ENCODE measurements at places on chromosomes 3 and 15.
A peak's percentile ranks its signal among the peaks of the same experiment; 100 is the strongest.

GRCh38 chr15:49521802-49522201 is 98.8 kb downstream of the FGF7 start:
- DNase-seq: no peak

DNA sequence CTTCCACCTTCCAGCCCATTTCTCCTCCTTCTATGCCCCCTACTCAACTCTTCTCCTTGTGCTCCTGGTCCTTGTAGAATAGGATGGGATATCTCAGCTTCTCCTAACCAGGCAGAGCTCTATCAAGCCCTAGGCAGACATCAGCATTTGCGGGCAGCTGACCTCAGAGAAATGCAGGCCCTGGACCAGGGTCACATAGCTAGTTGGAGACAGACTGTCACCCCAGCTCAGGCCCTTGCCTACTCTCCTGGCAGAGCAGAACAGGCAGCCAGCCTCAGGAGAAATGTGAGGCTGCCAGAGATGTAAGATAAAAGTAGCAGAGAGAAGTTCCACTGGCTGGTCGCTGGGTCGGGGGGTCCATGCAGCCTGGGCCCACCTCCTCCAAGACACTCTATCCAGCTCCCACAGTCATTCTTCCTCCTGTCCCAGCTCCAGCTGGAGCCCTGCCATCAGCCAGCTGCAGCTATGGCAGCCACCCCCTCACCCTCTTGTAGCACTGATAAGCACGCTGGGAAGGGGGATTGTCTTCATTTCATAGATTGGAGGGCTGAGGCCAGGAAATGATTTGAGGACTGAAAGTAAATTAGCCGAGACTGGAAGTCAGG is 4.0 kb downstream of the CYP8B1 start:
- DNase-seq: no peak

GRCh38 chr3:192128060-192128459 is 599.3 kb downstream of the FGF12 start:
- no peak for DNase-seq

- DNase-seq: no peak
Observed at GRCh38 chr3:21524133-21524532, 226.9 kb downstream of the ZNF385D start.

DNA sequence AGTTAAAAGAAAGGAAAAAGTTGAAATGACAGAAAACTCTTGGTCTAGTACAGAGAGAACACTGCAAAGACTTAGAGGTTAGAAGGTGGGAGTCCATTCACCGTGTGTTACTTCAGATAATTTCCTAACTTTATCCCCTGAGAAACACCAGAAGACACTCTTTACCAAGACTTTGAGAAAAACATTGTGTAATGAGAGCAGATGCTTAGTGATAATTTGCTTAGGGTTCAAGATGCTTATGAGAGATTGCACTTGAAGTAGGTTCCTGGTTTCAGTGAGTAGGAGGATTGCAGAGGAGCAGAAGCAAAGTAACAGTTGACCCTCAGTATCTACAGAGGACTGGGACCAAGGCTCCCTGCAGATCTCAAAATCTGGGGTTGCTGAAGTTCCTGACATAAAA is 594.1 kb downstream of the NR2F2 start:
- DNase-seq: no peak

GRCh38 chr3:196774848-196775422 is 35.3 kb downstream of the PAK2 start:
- DNase-seq: no peak

GRCh38 chr3:129315223-129315997 is 36.7 kb downstream of the HMCES start:
- DNase-seq: peak; percentile 30

DNA sequence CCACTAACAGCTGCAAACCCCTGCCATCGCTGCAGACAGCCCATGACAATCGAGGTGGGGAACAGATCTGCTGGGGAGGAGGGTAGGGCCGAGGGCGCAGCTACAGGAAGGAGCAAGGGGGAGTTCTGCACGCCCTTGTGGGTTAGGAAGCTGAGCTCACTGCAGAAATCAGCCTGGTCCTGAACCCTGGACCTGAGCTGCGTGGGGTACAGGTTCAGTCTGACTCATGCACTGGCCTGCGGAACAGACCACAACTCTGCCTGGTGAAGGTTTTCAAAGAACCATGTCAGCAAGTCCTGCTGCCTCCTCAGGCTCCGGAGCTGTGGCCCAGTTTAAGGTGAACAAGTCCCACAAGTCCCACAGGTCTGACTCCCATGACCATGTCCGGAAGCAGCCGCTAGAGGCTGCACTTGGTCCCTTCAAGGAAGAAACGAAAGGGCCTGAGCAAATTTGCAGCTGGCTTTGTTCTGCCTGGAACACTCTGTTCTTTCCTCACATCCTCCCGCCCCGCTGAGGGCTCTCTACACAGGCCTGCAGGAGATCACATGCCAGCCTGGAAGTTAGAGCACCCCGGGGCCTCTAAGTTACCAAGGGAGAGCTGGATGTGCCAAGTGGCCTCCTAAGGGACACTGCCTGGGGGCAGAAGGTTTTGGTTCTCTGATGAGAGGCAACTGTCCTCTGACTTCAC is 49.4 kb upstream of the AKAP13 start:
- DNase-seq: peak; percentile 60

- no peak for DNase-seq
Observed at GRCh38 chr15:67808821-67809220, 16.5 kb upstream of the SKOR1 start.

GRCh38 chr3:144822671-144823070 is 851.0 kb downstream of the DIPK2A start:
- DNase-seq: no peak

DNA sequence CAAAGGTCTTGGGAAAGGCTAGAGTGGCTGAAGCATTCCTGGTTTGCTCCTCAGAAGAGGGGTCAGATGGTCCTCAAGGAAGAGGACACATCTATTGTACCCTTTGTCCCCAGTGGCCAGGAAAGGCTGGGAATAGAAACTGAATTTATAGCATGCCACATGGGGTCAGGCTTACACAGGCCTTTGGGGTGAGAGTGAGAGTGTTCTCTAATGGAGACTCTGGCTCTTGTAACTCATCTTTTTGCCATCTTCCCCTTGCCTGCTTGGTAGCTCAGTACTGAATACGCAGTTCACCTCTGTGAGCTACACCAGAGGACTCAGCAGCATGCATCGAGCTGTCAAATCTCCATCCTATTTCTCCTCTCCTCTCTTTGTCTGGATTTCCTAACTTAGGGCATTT is 87.5 kb downstream of the ATP2B2 start:
- no peak for DNase-seq

DNA sequence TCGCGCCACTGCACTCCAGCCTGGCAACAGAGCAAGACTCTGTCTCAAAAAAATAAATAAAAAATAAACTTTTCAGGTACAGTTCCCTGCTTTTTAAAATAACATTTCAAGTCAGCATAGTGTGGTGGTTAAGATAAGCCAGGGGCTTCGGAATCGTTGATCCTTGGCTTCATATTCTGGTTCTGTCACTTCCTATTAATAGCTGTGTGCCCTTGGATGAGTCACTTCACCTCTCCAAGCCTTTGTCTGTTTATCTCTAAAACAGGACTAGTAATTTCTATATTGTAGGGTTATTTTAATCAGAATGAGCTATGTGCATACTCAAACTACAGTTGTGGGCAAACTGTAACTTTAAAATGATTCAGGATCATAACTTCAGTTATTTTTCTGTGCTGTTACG is 53.8 kb upstream of the SENP5 start:
- no peak for DNase-seq

DNA sequence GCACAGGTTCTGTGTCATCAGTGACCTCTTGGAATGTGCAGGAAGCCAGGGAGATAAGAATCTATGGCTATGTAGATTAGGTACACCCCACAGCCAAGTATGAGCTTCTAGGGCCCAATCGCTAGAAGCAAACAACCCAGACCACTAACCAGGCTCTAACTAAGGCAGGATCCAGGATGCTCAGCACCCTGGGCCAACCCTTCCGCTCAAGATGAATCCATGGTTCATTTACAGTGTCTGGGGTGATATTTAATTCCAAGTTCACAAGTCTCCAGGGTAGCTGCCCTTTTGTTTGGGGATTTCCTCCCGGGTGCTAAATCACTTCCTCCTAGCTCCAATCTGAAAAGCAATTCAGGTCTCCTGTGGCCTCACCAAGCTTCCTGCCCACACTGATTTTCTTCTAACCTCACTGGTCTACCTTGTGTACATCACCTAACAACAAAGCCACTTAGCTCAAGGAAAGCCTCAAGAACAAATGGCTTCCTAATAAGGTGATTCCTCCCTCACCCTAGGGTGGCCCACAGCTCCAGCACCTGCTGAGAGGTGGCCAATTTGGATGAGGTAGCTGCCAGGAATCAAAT is 2.4 kb downstream of the EHD4 start:
- peak; percentile 80 for DNase-seq

GRCh38 chr3:186060222-186060621 is 48.7 kb downstream of the ETV5 start:
- peak; percentile 4 for DNase-seq

DNA sequence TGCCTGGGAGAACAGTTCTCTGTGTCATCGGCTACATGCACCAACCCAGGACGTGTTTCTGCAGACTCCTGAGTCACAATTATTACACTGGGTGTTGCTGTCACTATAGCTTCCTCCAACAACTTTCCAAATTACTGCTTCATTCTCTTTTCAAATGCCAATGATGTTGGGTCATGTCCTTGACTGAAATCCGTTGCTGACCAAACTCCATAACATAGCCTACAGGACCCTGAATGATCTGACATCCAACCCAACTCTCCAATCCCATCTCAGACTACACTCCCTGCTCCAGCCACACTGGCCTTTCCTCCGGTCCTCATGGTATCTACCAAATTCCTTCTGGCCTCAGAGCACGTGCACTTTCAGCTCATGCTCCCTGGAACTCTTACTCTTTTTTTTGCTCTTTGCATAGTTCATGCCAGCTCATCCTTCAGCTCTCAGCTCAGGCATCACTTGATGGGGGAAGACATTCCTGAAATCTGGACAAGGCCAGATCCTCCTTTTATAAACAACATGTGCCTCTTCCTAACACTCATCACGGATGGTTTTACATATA is 108.8 kb upstream of the PTPRG start:
- no peak for DNase-seq

DNA sequence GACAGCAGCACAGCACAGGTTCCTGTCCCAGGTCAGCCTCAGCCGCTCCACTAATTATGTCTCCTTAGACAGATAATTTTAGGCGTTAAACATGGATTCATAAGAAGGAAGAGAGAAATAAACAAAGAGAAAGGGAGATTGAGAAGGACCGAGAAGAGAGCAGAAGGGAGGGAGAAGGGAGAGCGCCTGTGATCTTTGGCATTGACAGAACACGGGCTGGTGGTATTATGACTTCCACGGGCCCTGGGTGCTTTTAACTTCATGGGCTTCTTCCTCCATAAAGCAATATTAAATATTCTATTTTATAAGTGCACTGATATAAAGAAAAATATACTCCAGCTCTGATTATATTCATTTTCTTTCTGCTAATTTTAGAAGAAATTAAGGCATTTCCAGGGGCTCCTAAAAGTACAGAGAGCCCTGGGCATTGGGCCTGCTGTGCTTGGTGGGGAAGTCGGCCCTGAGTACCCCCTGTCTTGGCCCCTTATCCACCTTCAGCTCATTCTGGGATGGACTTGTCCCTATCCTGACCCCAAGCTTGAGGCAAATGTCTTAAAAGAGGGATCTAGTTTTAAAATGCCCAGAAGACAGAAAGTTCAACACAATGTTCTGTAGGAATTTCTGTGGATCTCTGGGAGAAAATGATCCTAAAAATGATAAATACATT is 135.3 kb downstream of the MEX3B start:
- no peak for DNase-seq

GRCh38 chr3:160395297-160395696 is 3.7 kb downstream of the IFT80 start:
- no peak for DNase-seq

DNA sequence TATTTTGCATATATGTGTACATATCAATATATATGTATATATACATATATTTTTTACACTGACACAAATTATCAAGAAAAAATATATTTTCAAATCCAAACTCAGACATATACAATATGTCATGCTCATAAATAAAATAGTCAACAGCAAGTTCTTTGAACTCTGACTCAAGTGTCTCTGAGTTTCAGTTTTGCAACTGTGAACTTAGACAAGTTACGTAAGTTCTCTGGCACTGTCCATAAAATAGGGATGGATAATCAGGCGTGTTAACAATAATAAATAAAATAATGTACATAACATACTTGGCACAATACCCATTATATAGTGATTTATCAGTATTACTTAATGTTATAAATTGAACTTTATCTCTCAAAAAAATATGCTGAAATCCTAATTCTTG is 12.1 kb upstream of the XRN1 start:
- DNase-seq: no peak

- peak; percentile 34 for DNase-seq
Observed at GRCh38 chr15:90660195-90660998, 56.7 kb upstream of the BLM start.

- DNase-seq: no peak
Observed at GRCh38 chr3:156553705-156554356, 1.1 kb downstream of the SSR3 start.

GRCh38 chr15:82183121-82184031 is 79.2 kb downstream of the EFL1 start:
- DNase-seq: no peak

DNA sequence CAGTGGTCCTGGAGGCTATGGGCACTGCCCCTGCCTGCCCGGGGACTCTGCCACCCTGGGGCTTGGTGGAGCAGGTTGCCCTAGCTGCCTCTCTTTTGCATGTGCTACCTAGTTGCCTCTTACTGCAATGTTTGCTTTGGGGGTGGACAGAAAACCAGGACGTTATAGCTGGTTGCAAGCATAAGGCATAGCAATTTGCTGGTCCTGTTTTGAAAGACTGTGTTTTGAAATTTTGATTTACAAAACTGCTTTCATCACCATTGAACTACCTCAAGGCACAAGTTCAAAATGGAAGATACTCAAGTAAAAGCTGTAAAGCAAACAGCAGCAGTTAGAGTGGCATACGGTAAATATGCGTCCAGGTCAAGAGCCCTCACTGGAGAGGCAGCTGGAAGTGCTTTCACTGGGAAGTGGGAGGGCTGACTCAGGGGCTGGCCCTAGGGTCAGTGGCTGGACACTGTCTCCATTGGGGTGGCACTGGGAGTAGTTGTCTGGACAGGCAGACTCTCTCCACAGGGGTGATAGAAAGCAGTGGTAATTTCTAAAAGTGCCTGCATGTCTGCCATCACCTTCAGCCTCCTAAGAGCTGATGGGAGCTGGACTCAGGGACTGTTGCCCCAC is 138.1 kb downstream of the CHDH start:
- DNase-seq: no peak

- DNase-seq: no peak
Observed at GRCh38 chr15:68576235-68576892, 2.4 kb upstream of the CORO2B start.

DNA sequence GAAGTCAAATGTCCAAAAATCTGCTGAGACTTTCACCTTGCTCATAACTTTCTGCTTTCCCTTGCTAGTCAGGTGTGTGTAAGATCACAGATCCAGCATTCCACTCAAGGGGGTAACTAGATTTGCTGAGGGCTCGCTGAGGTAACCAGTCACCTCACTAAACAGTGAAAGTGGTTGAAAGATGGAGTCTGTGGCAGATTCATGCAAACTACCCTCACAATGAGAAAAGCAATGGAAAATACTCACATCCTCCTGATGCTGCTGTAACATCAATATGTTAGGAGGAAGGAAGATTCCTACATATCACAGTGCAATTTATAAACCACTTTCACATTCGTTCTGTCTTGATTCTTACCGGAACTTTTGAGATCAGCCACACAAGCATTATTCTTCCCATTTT is 174.3 kb upstream of the BCL6 start:
- no peak for DNase-seq
